ENCODE measurements at places on chromosomes 6 and 20.

GRCh38 chr6:72683797-72684196 lies 61.9 kb downstream of the KCNQ5 start:
- DNase-seq = no peak

DNA sequence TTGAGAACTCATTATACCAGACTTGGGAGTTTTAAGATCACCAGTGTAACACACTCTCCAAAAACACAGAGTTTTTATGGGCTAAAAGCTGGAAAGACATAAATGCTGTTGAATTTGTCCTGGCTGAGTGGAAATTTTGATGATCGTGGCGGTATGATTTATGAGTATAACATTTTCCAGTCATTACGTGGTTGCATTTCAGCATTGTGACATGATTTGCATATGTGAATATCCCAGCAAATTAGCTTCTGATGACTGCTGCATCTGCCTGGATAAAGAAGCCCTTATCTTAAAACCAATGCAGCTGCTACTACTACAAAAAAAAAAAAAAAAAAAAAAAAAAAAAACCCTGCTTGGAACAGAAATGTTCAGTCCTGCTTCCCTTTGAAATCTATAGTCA lies 850.9 kb downstream of the TFAP2A start:
- DNase-seq = no peak

DNA sequence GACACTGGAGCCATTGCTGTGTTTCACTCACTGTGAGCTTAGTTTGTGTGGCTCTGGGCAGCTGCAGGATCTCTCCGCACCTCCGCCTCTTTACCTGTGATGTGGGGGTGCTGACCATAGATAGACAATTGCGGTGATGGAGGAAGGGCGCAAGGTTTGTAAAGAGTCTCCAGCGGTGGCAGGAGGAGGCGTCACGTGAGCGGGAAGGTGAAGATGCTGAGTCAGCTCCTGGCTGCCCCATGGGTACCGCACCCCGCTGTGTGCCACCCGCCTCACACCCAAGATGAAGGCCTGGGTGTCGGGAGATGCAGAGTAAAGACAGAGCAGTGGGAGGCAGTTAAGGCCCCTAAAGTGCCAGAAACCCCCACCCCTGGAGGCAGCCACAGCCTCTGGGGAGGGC lies 9.0 kb upstream of the KCNQ2 start:
- DNase-seq = no peak

DNA sequence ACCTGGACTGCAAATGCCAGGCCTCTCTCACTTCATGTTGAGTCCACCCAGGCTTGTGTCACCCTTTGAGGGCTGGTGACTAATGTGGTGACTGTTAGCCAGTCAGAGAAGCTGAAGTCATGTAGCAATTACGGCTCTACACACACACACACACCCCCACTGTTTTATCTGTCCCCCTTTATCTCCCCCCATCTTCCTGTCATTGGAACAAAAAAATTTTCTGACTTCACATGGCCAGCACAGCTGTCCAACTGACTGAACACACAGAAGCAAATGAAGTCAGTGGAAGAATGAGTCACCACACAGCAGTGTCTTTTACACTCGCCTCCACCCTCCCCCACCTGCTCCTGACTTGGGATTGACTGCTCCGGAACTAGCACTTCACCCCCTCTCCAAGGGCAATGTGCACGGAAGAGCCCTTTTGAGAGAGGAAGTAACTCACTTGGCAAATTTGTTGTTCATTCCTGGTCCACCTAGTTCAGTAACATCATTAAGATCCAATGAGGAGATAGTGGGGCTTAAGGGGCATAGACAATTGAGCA lies 198.0 kb downstream of the RNF144B start:
- no peak for DNase-seq

- DNase-seq = no peak
Measured at GRCh38 chr20:62780696-62781095, 15.6 kb upstream of the MRGBP start.

All from activated T-helper 1 cell treated with anti-CD3 and anti-CD28 coated beads, Interleukin-2, amount 50 U/mL, for 16 hours (primary cell).